ENCODE measurements at places on chromosomes 7 and 10.

DNA sequence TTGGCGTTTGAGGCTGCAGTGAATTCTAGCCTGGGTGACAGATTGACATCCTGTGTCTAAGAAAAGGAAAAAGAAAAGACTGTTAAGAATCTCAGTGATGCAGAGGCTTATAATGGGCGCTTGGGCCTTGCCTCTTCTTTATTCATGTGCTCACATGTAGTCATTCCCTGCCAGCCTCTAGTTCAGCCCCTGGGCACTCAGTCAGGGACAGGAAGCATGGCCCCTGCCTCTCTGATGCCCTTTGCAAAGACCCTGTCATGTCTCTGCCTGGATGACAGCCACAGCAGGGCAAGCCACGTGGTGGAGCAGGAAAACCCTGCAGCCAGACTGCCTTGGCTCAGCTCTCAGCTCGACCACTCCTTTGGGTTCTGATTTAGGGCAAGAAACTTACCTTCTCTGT is 368.9 kb downstream of the RPS24 start:
- no peak for DNase-seq

GRCh38 chr10:28077889-28078288 is 79.0 kb upstream of the ODAD2 start:
- DNase-seq: no peak

DNA sequence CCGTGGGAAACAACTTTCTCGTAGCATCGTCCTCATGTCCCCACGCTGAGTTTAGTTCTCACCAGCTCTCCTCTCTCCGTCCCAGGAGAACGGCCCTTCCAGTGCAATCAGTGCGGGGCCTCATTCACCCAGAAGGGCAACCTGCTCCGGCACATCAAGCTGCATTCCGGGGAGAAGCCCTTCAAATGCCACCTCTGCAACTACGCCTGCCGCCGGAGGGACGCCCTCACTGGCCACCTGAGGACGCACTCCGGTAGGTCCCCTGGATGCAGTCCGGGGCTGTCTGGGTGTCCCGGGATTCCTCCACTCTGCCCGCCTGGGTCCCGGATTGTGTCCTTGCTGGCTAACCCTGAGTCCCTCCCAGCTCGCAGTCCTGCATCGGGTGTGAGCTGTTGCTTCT is 67.7 kb downstream of the FIGNL1 start:
- DNase-seq: no peak

DNA sequence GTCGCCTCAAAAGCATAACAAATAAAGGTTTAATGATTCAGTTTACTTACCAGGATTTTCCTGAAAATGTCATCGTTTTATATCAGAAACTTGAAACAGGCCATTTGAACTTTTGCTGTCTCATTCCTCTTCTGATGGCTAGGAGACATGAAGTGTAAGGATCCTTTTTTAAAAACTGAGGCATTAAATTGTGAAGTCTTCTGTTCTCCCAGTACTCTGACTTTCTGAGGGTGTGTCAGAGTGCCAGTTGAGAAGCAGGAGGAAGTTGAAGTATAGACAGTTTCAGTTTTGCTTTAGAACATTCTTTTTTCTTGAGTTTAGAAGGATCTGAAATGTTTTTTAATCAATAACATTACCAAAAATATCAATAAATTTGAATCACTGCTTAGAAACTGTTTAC is at the start of gene SAMD9L:
TSS of gene SAMD9L (minus strand) at position 242 of the 400 bp plus-strand sequence. CDS start 12,414 bp downstream, outside the sequence.
- no peak for DNase-seq

DNA sequence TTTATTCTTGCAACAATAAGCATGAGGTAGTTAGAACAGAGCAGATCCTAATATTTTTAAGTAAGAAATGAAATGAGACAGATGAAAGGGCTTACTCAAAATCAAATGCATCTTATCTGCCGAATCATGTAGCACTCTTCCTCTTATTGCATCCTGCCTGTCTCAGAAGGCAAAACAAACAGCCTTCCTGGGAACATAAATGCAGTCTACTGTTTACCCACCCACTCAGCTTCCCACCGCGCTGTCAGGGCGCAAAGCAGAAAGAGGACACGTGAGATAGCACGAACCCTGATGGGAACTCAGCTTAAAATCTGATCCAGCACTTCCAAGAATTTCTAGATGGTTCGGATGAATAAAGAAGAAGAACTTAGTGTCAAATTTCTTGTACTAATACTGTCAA is 114.4 kb upstream of the CDK1 start:
- DNase-seq: no peak

Data from activated CD4-positive, alpha-beta T cell treated with anti-CD3 and anti-CD28 coated beads for 24 hours (primary cell).